CD4-positive, alpha-beta T cell treated with Interferon alpha-2 for 1 hour (primary cell): ENCODE measurements at places on chromosomes 5 and 9.

DNA sequence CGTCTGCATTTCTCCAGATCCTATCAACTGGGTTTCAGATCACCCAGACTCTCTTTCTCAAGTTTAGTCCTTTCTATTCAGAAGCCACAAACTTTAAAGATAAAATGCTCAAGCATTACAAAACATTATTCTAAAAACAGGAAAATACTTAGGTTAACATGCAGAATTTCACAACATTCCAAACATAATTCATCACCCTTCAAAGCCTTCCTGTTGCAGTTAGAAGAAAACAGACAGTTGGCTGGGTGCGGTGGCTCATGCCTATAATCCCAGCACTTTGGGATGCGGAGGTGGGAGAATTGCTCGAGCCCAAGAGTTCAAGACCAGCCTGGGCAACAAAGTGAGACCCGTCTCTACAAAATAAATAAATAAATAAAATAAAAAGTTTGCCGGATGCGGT lies 7.7 kb upstream of the OCLN start:
- no peak for DNase-seq

DNA sequence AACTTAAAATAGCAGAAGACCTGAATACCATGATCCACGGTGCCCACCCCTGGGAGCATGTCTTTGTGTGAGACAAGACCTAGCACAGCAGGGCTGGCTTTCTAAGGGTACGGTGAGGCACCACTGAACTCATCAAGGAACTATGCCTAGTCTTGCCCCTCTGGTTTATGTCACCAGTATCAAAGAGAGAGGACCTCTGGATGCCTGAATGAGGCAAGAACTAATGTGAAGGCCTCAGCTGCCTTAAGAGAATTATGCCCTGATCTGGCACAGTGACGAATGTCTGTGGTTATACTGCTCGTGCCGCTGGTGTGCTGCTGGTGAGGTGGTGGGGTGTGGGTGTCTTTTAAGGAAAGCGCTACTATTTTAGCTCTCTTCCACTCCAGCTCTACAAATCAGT lies 23.0 kb downstream of the NREP start:
- no peak for DNase-seq

- DNase-seq: no peak
These were observed 58.1 kb downstream of the TLE1 start for GRCh38 chr9:81631218-81631745.

GRCh38 chr9:124479947-124480620 lies 27.1 kb downstream of the NR5A1 start:
- no peak for DNase-seq

GRCh38 chr9:3793971-3794383 lies 268.2 kb upstream of the RFX3 start:
- no peak for DNase-seq

GRCh38 chr5:125484742-125485641 lies 738.6 kb upstream of the ZNF608 start:
- no peak for DNase-seq

DNA sequence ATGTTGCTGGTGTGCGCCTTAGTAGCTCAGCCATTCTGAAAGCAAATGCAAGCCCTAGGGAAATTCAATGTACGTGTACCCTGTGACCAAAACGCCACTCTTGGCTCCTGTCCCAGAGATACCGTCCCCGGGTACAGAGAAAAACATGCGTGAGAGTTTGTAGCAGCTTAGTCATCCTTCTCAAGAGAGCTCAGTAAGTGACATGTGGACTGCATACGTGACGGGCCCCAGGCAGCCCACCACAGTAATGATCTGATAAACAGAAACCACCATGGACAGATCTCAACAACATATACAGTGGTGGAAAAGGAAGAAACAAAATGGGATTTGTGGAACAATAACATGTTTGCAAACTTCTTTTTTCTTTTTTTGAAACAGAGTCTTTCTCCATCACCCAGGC lies 45.1 kb downstream of the S1PR3 start:
- DNase-seq: no peak

- no peak for DNase-seq
These were observed 430.6 kb downstream of the NR2F1-AS1 start for GRCh38 chr5:93150311-93151012.

DNA sequence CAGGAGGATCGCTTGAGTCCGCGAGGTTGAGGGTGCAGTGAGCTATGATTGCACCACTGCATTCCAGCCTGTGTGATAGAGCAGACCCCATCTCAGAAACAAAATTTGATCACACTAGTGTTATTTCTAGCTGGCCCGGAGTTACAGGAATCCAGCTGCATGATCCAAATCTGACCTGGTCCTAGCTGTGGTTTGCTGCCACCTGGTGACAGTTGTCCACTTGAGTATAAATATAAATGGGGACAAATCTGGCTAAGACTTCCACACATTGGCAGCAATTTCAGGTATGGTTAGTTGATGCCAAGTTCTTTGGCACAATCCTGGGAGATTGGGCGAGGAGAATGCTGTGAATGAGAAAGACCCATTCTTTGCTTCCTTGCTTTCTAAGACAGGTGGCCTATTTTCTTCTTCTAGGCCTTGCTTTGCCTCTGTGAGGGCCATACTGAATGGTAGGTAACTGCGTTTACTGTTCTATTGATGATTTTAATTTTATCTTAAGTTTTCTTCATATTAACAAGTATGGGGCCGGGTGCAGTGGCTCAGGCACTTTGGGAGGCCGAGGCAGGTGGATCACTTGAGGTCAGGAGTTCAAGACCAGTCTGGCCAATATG lies 35.4 kb downstream of the UBE2R2 start:
- peak; percentile 75 for DNase-seq

DNA sequence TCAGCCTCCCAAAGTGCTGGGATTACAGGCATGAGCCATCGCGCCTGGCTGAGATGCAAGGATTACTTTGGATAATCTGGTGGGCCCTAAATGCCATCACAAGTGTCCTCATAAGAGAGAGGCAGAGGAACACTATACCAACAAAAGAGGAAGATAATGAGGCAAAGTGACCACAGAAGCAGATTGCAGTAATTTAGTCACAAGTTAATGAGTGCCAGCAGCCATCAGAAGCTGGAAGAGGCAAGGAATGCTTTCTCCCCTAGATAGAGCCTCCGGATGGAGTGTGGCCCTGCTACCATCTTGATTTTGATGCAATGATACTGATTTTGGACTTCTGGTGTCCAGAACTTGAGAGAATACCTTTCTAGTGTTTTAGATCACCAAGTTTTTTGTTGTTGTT lies 122.3 kb downstream of the SPATA31D1 start:
- DNase-seq: no peak

- no peak for DNase-seq
These were observed 23.3 kb downstream of the UGCG start for GRCh38 chr9:111919875-111920274.

GRCh38 chr5:14506140-14506538 lies 75.5 kb upstream of the OTULINL start:
- no peak for DNase-seq
